Stimulated activated CD8-positive, alpha-beta memory T cell treated with anti-CD3 and anti-CD28 coated beads, Interleukin-15, amount 100 ng/mL, for 4 hours (primary cell): ENCODE measurements at places on chromosomes 2 and 18.

- no peak for DNase-seq
Observed at GRCh38 chr2:46290078-46290477, 7.1 kb upstream of the EPAS1 start.

DNA sequence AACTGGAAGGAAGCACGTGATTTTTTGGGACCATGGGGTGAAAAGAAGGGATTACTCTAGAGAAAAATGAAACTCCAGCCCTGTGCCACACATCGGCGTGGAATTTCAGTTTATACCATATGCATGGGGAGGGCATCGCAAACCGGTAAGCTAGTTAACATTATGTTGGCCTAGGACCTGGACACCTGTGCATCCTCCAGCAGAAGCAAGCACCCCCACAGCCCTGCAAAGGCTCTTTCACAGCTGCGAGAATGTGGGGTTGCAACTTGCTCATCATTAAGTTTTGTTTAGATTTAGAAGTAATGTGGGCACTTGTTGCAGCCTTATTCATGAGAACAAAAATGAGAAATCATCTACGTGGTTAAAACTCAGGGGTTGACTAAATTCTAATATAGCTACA lies 299.2 kb downstream of the PIEZO2 start:
- no peak for DNase-seq

DNA sequence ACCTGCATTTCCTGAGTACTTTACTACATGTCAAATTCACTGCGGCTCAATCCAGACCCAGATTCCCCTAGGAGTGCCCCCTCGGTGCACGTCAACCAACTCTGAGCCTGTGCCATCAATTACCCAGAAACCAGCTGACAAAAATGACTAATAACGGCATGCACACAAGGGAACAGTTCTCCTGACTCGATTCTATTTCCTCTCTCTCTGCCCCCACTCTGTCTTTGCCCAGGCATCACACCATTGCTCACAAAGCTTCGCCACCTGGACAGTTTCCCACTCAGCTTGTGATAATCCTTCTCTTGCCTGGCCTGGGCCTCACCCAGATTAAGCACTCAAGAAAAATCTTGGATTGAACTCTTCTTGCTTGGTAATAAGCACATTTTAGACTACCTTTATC lies 115.3 kb upstream of the NDUFV2 start:
- DNase-seq = no peak

DNA sequence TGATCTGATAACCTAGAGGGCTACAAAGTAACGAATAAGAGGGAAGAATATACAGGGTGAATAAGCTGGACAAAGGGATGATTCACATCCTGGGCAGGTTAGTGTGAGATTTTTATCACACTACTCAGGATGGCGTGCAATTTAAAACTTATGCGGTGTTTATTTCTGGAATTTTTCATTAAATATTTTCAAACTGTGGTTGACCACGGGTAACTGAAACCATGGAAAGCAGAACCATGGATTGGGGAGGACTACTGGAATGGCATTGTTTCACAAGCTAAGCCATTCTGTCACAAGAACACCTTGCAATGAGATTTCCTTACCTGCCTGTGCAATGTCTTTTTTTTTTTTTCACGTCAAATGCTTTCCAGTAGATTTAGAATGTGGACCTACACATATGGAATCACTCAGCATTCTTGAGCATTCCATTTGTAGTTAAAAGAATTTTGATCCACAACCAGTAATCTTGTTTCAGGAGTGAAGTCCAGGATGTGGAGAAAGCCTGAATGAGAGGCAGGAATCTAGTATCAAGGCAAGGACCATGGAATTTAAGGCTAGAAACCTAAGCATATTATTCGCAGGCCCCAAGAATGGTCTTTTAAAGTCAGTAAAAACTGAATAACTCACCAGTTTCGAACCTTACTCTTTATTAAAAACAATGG lies 8.0 kb upstream of the CDK15 start:
- DNase-seq = no peak

GRCh38 chr2:241134711-241135110 lies 14.6 kb downstream of the PASK start:
- no peak for DNase-seq

GRCh38 chr2:136204971-136205370 lies 87.0 kb upstream of the CXCR4 start:
- no peak for DNase-seq

DNA sequence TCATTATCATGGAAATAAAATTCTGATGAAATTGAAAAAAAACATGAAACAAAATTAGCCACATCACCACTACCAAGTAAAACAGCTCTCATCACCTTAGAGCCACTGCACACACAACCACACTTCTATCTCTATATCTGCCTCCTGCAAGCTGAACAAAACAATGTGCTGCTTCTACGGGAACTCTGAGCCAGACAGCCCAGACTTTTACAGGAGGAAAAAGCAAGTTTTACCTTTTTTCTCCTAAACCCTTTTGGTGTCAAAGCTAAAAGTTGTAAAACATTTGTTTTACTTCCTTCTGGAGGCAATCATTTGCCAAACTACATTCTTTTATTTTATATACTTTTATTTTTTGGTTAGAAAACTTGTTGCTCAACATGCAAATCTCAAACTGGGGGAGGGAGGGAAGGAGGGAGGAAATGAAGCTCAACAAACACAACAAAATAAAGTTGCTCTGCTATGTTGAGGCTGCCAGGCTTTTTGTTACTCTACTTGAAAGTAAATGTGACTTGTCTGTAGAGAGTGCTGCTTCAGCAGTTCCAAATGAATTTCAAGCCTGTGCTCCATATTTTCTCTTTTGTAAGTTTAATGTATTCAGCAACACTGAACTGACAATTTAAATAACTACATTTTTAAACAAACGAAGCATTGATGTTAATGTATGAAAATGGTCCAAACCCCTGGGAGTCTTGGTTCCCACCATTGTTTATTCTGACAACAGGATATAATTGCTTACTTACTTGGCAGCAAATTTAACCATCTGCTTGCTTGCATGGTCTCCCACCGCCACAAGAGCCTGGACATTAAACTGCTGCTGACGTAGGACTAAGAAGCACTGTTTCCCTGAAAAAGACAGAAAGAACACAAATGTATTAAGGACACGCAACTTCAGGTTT lies 24.5 kb downstream of the DARS1 start:
- no peak for DNase-seq

DNA sequence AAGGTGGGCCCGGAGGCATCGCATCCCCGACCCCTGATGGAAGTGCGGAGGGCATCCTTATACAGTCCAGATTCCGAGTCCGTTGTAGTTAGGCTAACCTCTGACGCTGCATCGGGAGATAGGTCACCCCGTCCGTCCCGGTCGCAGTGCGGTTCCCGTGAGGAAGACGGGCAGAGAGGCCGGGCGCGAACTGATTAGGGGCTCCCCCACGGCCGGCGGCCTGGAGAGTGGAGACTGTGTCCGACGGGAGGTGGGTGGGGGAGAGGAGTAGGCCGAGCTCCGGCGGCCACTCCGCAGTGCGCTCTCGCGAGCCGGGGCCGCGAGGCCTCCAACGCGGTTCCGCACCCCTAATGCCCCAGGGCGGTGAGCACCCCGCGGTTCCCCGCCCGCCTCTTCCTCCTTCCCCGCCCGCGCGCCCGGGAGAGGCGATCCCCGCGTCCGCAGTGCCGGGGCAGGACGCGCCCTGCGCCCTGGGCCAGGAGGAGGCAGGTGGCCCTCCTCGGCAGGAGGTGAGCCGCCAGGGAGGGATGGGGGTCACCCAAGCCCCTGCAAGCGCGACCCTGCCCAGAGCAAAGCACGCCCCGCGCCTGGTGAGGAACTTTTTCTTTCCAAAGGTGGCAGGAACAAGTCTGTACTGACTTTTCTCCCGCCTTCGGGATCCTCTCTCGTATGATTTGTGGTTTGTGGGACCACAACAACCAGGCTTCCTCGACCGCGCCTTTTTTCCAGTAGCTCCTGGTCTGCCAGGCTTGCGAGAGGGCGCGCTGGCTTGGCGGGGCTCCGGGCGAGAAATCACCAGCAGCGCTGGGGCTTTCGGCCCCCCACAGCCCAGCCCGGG lies 1.4 kb upstream of the SP5 start:
- no peak for DNase-seq

GRCh38 chr2:8643996-8644356 lies 37.9 kb upstream of the ID2 start:
- no peak for DNase-seq

GRCh38 chr2:228703152-228703551 lies 521.7 kb upstream of the SPHKAP start:
- no peak for DNase-seq

DNA sequence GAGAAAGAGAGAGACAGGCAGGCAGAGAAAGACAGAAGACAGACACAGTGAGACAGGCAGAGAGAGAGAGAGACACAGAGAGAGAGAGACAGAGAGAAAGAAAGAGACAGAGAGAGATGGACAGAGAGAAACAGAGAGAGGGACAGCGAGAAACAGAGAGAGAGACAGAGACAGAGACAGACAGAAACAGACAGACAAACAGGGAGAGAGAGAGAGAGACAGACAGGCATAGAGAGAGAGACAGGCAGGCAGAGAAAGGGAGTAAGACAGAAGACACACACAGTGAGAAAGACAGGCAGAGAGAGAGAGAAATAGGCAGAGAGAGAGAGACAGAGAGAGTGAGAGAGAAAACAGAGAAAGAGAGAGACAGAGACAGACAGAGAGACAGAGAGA lies 105.3 kb upstream of the ANKRD30BL start:
- no peak for DNase-seq

DNA sequence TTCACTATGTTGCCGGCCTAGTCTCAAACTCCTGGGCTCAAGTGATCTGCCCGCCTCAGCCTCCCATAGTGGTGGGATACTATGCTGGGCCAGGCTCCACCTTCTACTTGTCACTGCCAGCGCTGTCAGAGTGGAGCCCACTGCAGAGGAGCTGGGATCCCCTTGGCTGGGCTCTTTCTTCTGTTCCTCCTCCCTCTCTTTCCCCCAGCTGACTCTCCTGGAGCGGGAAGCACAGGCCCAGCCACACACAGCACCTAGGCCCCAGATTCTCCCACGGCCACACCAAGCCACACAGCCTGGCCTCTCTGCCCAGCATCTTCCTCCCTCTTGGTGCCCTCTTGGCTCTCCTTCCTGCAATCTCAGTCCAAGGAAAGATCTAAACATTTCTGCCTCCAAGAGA lies 3.7 kb upstream of the GAREM2 start:
- DNase-seq = no peak
